ENCODE measurements at places on chromosomes 4 and X.
A peak's percentile ranks its signal among the peaks of the same experiment; 100 is the strongest.

GRCh38 chr4:41750121-41750625, 1.6 kb upstream of the PHOX2B start:
- DNase-seq, result no peak

DNA sequence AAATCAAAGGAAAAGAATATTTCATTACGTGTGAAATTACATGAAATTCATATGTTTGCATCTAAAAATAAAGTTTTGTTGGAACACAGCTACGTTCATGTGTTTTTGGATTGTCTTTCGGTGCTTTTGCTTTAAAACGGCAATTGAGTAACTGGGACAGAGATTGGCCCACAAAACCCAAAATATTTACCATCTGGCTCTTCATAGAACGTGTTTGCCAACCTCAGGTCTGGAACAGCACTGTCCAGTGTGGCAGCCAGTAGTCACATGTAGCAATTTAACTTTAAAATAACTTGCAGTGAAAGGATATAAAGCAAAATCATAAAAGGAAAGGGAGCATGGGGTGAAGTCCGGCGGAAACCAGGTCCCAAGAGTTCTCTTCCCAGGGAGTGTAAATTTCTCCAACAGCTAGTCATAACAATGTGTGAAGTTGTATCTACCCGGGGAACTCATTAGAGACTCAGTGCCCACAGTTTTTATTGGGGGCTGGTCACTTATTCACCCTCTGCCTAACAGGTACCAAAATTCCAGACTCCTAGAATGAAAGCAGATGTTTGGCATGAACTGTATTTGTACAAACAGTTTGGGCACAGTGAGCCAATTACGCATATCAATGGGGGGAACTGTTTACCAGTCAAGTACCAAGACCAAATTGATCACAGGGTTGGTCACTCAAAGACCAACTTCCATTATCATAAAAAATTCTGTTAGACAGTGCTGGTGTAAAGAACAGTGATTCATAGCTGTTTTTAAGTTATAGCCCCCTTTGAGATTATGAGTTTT, 10.3 kb downstream of the OCIAD1 start:
- DNase-seq, result no peak

GRCh38 chr4:12573716-12574115, 910.4 kb downstream of the RAB28 start:
- DNase-seq, result no peak

DNA sequence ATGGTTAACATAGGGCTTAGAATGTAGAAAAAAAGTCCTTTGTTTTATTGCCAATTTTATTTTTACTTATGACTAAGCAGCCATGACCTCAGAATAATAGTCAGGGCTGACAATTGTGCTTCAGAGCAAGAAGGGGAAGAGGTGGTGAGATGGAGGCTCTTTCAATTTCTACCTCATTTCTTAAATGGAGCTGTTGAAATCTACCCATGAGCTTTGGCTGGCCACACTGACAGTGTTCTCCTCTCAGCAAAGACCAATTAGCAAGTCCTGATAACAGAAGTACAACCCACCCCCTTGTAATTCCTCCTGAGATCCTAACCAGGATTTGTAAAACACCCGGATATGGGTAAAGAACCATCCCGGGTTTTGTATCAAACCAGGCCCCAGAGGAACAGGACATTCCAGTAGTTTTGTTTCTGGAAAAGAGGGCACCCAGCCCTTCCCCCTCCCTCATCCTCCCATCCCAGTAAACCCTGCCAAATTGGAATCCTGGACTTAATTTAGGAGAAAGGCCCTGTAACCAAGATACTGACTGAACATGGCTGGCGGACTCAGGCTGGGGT, at the start of gene HEPH:
HEPH (plus strand) TSS at position 399 of the 563 bp plus-strand sequence. CDS start 6,324 bp downstream, outside the sequence.
- DNase-seq, result peak; percentile 51

GRCh38 chr4:7831330-7831729, 108.3 kb downstream of the AFAP1 start:
- DNase-seq, result peak; percentile 61

- no peak for DNase-seq
Observed at GRCh38 chrX:78595901-78596502, 63.1 kb downstream of the RTL3 start.

- DNase-seq, result no peak
Observed at GRCh38 chr4:174099712-174100111, 183.8 kb downstream of the FBXO8 start.

DNA sequence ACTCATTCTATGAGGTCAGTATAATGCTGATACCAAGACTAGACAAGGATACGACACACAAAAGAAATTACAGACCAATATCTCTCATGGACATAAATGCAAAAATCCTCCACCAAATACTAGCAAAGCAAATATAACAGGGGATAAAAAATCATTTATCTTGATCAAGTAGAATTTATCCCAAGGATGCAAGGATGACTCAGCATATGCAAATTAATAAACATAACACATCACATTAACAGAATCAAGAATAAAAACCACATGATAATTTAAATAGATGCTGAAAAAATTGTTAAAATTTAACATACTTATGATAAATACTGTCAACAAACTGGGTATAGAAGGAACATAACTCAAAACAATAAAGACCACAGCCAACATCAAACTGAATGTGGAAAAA, 69.4 kb upstream of the GABRA2 start:
- DNase-seq, result no peak

DNA sequence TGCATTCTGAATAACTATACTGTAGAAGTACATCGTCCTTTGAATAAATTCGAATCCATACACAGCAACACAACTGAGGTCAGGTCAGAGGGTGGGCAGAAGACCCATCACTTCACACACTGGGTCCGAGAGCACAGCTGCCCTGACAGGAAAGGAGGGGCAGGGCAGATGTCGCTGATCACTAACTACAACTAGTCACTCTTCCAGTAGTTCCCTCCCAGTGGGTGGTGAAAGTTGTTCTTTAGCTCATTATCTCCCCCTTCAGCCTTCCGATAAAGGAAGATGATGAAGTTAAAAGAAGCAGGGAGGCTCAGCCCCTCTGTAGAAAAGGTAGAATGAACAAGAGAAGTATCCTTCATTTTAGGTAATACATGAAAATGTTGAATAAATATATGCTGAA, 278.9 kb downstream of the INPP4B start:
- no peak for DNase-seq

DNA sequence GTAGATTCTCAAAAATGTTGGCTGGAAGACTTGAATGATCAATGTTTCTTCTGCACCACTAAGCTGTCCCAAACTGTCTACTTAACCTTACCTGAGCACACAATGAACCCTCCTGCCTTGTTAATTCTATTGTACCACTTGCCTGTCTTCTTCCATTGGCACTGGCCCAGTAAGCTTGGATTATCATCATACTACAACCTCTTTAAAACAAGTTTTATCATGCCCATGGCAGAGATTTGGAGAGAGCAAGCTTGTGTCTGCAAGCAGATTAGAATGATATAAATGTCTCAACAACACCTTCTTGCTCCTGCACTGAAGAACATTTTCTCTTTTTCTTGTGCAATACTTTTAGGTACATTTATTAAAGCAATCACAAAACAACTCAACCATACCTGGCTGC, 74.0 kb upstream of the VMA21 start:
- DNase-seq, result no peak

DNA sequence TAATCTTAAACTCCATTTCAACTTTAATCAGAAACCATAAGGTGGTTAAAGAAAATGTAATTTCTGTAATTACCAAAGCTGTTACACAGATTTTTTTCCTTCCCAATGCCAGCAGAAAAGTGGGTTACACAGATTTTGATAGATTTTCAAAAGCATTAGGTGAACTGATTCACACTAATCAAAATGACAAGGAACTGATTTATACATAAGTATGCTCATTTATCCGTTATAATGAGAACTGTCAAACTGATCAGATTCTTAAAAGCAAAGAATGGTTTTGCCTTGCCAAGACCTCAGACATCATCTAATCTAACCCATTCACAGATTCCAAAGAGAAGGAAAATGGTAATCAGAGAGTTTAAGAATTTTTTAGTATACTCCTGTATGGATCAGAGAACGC, 5.2 kb downstream of the UGDH start:
- DNase-seq, result no peak

Measured in fibroblast of skin of left biceps (primary cell).